Activated naive CD4-positive, alpha-beta T cell (primary cell): ENCODE measurements at places on chromosomes 6 and 20.

DNA sequence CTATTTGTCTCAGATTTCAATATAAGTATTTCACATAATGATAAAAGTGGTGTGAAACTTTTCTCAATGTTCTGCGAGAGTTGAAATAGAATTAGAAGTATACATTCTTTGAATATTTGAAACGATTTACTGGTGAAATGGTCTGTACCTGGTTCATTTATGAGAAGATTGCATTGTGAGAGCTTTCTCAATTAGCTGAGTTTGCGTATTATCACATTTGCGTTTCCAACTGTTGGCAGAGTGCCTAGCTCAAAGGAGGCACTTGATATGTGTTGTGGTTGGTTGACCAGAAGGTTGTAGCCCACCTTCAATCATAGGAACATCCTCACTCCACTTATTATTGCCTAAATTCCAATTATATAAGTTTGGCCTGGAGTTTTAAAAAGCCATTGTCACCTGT, 58.8 kb upstream of the EXOC2 start:
- no peak for DNase-seq

DNA sequence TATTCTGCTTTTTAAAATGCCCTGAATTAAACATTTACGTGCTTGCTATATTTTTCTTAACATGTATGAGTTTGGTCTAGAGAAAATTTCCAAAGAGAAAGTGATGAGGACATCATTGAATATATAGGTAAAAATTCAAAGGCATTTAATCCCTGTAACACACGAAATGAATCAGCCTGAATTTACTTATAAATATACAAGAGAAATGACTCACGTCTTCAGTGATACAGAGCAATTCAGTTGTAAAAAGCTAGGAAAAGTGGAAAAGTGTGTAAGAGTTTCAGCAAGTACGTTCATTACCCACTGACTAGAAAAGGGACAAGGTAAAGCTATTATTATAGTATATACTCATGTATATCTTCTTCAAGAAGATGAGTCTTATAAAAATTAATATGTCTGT, 124.8 kb downstream of the HIVEP1 start:
- no peak for DNase-seq

- no peak for DNase-seq
Measured at GRCh38 chr6:48255094-48255493, 144.1 kb upstream of the PTCHD4 start.

DNA sequence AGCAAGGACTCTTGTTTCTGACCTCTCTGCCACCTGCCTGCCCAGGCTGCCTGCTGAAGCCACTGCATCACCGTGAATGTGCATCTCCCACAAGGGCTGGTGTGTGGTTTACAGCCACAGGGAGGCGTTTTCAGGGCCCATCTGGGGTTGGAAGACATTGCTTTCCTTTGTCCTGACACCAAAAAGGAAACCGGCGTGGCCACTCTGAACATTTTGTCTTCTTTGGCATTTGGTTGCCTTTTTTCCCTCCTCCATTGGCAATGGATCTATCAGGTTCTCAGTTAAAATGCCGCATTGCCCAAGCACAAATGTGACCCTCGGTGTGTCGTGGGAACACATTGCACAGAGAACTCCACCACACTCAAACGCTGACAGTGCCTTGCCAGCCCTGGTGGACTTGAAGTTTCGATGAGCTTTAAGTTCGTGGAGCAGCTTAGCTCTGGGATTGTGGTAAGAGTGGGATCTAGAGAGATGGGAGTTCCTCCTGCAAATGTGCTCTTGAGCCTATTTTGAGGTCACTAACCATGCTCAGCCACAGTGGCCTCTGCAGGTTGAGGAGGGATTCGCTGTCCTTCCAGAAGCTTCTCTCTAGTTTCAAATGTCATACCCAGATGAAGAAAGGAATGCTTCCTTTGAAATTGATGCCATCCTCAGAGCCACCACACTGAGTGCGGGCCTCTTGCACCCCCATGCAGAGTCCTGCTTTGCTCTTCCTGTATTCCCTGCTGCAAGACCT, 14.8 kb upstream of the PCK1 start:
- DNase-seq = no peak

GRCh38 chr6:158536891-158537798, 22.7 kb upstream of the TMEM181 start:
- DNase-seq = no peak

DNA sequence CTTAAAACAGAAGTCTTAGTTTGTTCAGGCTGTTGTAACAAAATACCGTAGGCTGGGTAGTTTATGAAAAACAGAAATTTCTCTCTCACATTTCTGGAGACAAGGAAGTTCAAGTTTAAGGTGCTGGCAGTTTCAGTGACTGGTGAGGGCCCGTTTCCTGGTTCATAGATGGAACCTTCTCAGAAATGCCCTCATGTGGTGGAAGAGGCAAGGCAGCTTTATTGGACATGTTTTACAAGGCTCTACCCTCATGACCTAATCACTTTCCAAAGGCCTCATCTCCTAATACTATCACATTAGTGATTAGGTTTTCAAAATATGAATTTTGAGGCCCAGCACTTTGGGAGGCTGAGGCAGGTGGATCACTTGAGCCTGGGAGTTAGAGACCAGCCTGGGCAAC, 2.4 kb downstream of the HEBP2 start:
- no peak for DNase-seq

DNA sequence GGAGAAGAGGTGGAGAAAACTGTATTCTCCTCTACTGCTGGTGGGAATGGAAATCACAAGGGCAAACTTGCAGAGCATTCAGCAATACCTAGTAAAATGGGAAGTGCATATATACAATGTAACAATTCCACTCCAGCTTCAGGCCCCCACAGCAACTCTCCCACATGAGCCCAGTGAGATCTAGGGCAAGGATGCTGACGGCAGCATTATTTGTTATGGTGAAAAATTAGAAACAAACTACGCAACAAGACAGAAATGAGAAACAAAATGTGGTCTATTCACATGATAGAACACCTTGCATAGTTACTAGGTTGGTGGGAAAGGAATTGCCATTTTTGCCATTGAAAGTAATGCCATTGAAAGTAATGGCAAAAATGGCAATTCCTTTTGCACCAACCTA, 98.9 kb upstream of the SRSF6 start:
- DNase-seq = no peak

DNA sequence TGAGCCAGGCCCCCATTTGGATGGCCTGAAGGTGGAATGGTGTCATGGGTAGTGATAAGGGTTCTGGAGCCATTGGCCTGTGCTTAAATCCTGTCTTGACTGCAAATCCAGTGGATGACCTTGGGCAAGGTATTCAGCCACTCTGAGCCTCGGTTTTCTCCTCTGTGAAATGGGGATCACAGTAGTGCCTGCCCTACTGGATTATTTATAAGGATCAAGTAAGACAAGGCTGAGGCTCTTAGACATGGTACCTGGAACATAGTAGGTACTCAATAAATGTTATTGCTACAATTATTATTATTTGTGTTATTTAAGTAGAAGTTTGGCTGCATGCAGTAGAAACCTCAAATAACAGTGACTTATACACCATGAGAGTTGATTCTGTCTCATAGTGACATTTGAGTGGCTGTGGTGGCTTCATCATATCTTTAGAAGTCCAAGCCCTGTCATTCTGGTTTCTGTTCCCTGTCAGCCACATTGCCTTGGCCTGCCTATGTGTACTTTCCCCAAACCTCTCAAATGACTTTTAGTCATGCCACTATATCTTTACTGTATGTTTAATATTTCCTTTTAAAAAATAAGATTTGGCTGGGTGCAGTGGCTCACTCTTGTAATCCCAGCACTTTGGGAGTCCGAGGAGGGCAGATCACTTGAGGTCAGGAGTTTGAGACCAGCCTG, 37.6 kb upstream of the CHMP4B start:
- DNase-seq = no peak

DNA sequence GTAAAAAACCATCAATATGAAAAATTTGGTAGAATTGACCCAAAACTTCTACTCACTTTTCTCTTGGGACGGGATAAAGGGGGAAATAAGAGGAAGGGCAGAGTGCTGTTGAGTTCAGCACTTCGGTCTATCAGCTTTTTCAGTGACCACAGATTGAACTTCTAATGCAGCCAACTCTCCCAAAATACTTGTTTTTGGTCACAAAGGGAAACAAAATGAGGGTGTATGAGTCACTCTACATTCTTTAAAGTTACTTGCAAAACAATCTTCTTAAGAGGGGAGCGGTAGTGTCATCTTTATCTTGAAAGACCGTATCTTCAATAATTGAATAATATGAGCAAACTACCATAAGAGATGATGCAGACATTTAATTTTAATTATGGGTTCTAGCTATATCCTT, 661.3 kb downstream of the CD109 start:
- no peak for DNase-seq

DNA sequence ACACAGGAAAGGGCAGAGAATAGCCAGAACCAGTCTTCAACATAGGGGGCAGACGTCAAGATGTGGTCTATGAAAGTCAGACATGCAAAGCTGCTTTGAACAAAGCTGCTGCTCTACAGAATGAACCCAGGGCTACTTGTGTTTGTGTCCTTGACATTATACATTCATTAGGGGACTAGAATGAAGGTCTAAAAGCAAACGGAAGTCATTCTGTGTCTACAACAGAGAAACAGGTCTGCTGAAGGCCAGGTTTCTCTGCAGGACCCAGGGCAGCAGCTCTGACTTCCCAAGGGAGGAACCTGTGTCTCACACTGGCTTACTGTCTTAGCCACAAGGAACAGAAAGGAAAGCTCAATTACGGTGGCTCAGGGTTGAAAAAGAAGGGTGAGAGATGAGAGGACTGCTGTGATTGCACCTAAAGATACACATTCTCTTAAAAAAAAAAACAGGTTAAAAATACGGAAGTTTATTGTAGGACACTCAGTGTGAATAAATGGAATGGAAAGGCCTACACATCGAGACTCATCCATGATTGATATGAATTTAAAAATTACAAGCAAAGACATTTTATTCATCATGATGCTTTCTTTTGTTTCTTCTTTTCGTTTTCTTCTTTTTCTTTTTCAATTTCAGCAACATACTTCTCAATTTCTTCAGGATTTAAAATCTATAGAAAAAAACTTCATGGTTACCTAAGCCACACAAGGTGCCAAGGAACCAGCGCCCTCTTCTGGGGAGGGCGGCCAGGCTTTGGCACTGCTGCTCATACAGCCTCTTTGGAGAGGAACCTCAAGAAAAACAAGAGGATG, 6.7 kb downstream of the PSMA7 start:
- DNase-seq = peak; percentile 63

DNA sequence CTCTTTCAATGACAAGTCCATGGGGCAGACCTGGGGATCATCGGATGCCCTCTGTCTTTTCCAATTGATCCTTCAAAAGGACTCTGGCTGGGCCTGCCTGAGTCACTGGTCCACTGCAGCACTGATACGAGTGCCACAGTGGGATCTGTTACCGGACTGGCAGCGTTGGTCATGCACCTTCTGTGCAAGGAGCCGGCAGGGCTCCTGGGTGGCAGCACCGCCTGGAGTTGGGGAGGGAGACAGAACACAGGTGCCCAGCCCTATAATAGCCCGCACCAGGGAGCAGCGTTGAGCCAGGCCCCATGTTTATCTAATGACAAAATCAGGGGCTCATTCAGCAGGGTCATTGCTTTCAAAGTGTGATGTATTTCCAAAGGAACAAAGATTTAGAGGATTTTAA, 64.2 kb upstream of the NXT1 start:
- DNase-seq = no peak

- DNase-seq = no peak
Measured at GRCh38 chr20:58640446-58640845, 10.6 kb upstream of the STX16 start.
